ENCODE measurements at places on chromosomes 2 and 18. TPM values are rescaled to one million over a fixed set of nuclear protein-coding genes. Genes with fewer than 3 reads are reported as not detected.

CNGA3 gene
- total RNA-seq, result not detected

SLC4A3 gene
- total RNA-seq, result not detected

DNA sequence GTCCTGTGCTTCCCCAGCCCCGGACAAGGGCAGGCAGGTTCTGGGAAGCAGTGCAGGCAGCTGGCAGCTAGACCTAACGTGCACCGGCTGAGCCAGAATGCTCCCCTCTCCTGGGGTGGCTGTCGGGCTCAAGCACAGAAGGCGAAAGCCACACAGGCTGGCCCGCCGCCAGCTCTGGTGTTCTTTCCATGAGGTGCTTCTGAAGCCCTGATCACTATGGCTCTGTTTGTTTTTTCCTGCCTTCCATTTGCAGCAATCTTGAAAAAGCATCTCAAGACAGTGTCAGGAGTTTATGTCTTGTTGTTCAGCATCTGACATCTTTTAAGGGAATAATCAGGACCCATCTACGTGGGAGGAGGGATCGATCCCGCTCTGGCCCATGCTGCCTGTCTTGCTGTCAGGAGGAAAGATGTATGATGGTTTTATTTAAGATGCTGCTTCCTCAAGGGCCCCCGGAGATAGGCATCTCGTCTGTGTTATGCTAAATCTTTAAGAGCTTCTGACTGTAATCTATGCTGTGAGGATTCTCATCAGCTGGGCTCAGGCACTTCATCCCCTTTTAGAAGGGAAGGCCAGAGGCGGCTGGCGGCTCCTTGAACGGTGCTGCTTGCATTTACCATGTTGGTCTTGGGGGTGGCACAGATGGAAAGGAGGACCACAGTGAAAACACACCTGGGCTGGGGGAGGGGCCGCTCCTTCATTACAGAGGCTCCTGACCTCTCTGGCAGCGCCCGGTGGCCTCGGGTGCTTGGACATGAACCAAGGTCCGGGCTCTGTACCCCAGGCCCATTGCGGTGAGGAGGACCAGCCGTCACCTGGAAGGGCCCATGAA lies 118.5 kb upstream of the HDAC4 start:
- no peak overlapping the region for H3K27ac ChIP-seq
- no peaks in the 10 kb centered on the region for H3K36me3 ChIP-seq
- H3K4me3 ChIP-seq, result no peak overlapping the region
- DNase-seq, result no peak

RGPD4 gene
- total RNA-seq, result not detected

CREG2 gene
- total RNA-seq, result not detected

- H3K36me3 ChIP-seq, result no peaks in the 10 kb centered on the region
- DNase-seq, result no peak
- no peaks in the 10 kb centered on the region for H3K4me1 ChIP-seq
- peaks cover 3% of the 10 kb centered on the region for H3K27me3 ChIP-seq
Observed at GRCh38 chr2:235077046-235077445, 125.2 kb downstream of the SH3BP4 start.

GRCh38 chr2:145383961-145384360 lies 864.0 kb upstream of the ZEB2 start:
- H3K36me3 ChIP-seq, result no peaks in the 10 kb centered on the region
- no peak for DNase-seq
- H3K27me3 ChIP-seq, result no peaks in the 10 kb centered on the region
- H3K4me1 ChIP-seq, result no peaks in the 10 kb centered on the region

GALNT14 gene
- 4.9 TPM for total RNA-seq

DNA sequence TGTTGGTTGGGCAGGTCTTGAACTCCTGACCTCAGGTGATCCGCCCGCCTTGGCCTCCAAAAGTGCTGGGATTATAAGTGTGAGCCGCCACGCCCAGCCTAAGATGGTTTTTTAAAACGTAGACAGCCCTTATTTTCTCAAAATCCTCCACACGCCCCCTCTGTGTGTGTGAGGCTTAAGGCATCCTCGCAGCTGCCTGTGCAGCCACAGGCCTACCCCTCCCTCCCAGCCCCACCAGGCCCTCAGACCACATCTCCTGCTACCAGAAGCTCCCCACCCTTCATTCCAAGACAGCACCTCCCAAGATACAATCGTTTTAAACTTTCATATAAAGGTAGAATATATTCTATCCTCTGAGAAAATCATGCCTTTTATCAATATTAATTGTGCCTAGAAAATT lies 4.8 kb downstream of the ANO7 start:
- no peaks in the 10 kb centered on the region for H3K27me3 ChIP-seq
- DNase-seq, result no peak
- no peak overlapping the region for H3K4me3 ChIP-seq
- H3K4me1 ChIP-seq, result peaks cover 7% of the 10 kb centered on the region
- no peaks in the 10 kb centered on the region for H3K36me3 ChIP-seq
- no peak overlapping the region for H3K27ac ChIP-seq

GRCh38 chr18:425106-425745 lies 75.3 kb downstream of the COLEC12 start:
- no peaks in the 10 kb centered on the region for H3K4me1 ChIP-seq
- H3K4me3 ChIP-seq, result no peak overlapping the region
- DNase-seq, result no peak
- no peaks in the 10 kb centered on the region for H3K27me3 ChIP-seq
- H3K27ac ChIP-seq, result no peak overlapping the region

- H3K4me3 ChIP-seq, result no peak overlapping the region
- no peaks in the 10 kb centered on the region for H3K4me1 ChIP-seq
- no peaks in the 10 kb centered on the region for H3K27me3 ChIP-seq
- H3K27ac ChIP-seq, result no peak overlapping the region
Observed at GRCh38 chr2:83795777-83796176, 663.3 kb downstream of the SUCLG1 start.

- no peaks in the 10 kb centered on the region for H3K27me3 ChIP-seq
- H3K36me3 ChIP-seq, result no peaks in the 10 kb centered on the region
- no peak for DNase-seq
- no peaks in the 10 kb centered on the region for H3K4me1 ChIP-seq
- no peak overlapping the region for H3K4me3 ChIP-seq
- H3K27ac ChIP-seq, result no peak overlapping the region
Observed at GRCh38 chr2:133122529-133122928, 445.7 kb downstream of the NCKAP5 start.

DNA sequence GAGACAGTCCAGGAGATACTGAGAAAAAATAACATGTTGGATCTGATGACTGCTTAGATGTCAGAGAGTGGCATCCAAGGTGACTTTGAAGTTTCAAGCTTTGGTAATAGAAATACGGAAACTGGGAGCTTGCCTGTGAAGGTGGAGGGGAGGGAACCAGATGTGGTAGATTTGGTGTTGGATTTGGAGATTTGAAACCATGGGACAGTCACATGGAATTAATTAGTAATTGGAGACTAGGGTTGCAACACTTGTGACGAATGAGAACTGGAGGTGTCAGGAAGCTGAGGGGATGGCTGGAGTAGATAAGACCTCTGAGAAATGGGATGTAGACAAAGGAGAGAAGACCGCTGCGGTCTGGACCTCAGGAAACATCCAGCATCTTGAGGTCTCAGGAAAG lies 46.7 kb downstream of the RPL37A start:
- peaks cover 21% of the 10 kb centered on the region for H3K27me3 ChIP-seq
- no peaks in the 10 kb centered on the region for H3K36me3 ChIP-seq
- H3K27ac ChIP-seq, result no peak overlapping the region
- H3K4me1 ChIP-seq, result no peaks in the 10 kb centered on the region
- H3K4me3 ChIP-seq, result no peak overlapping the region

- no peak overlapping the region for H3K4me3 ChIP-seq
- no peaks in the 10 kb centered on the region for H3K27me3 ChIP-seq
- H3K4me1 ChIP-seq, result no peaks in the 10 kb centered on the region
- H3K36me3 ChIP-seq, result no peaks in the 10 kb centered on the region
Observed at GRCh38 chr18:24372279-24372872, 25.2 kb downstream of the OSBPL1A start.

Data from B cell (primary cell).